CD8-positive, alpha-beta memory T cell (primary cell): ENCODE measurements at places on chromosomes 2 and 18.

DNA sequence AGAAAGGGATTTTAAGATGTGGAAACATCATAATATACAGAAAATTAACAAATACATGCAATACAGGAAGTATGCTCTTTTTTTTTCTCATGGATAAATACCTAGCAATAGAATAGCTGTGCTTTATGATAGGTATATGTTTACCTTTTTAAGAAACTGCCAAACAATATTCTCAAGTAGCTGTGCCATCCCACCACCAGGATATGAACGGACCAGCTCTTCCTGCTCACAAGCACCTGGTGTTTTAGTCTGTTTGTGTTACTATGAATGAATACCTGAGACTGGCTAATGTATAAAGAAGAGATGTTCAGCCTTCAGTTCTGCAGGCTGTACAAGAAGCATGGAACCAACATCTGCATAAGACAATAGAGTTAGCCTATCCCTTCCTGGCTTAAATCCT lies 19.9 kb upstream of the UGT1A8 start:
- DNase-seq = no peak

GRCh38 chr18:35049111-35050027 lies 8.2 kb downstream of the MAPRE2 start:
- no peak for DNase-seq

- no peak for DNase-seq
Measured at GRCh38 chr2:143856978-143857377, 662.9 kb downstream of the ZEB2 start.

DNA sequence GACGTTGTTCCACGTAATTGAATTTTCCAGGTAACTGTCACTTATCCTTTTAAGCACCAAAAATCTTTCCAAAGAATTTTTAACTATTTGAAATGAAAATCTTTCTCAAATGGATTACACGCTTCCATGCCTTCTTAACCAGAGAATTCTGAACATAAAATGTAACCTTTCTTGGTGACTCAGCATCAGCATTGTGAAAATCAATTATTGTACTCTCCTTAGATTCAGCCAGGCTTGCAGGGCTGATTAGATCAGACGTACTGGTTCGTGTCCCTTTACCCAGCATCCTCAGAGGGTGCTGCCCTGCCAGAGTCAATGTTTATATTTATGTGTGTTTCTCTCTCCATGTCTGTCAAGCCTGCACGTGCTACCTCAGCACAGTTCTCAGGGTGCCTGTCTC lies 623.9 kb downstream of the CNTNAP5 start:
- no peak for DNase-seq

GRCh38 chr2:117853873-117854272 lies 39.4 kb downstream of the DDX18 start:
- no peak for DNase-seq

DNA sequence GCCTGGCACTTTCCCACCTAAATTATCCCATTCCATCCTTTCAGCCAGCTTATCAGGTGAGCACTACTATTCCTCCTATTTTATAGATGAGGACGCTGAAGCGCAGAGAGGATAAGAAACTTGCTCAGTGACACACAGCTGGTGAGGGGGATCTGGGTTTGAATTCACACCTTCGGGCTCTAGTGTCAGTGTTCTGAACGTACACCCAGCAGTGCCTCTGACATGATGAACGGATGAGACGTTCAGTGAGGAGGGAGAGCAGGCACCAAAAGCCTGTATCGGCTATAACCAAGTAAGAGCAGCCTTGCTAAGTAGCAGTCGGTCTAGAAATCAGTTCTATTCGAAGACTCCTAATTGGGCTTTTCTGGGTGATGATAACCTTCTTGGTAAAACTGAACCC lies 167.0 kb downstream of the ASB1 start:
- DNase-seq = no peak

DNA sequence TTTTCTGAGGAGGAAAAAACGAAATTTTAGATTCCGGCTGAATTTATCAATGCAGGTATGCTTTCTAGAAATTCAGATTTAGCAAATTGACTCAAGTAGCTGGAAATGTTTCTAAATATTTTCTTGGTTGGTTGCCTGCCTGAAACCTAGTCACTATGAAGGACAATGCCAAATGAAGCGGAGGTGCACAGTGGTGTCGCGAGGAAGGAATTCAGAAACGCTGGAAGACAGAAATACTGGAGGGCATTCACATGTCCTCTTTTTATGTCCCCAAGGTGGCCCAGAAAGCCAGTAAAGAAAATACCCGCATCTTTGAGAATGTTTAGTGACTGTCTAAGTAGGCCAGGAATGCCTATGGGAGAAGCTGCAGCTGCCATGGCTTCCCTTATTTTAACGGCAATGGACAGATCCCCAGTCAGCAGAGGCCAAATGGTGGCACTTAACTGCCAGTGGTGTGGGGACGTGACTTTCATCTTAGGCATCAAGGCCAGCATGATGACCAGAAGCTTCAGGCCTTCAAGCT lies 15.8 kb upstream of the EFR3B start:
- DNase-seq = no peak

- no peak for DNase-seq
Measured at GRCh38 chr18:44883671-44884070, 203.0 kb downstream of the SETBP1 start.

DNA sequence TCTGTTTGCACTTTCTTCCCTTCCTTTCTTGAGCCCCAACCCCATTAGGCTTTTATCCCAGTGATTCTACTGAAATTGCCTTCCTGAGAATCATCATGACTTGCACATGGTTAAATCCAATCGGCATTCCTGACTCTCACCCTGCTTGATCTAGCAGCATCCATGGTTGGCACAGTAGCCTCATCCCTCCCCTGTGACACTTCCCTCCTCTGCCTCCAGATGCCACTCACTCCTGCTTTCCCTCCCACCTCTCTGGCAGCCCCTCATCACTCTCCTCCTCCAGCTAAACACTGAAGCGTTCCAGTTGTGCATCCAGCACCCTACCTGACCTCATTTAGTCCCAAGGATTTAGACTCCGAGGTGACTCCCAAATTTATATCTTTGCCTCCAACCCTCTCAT lies 114.7 kb downstream of the GALNT14 start:
- DNase-seq = no peak

DNA sequence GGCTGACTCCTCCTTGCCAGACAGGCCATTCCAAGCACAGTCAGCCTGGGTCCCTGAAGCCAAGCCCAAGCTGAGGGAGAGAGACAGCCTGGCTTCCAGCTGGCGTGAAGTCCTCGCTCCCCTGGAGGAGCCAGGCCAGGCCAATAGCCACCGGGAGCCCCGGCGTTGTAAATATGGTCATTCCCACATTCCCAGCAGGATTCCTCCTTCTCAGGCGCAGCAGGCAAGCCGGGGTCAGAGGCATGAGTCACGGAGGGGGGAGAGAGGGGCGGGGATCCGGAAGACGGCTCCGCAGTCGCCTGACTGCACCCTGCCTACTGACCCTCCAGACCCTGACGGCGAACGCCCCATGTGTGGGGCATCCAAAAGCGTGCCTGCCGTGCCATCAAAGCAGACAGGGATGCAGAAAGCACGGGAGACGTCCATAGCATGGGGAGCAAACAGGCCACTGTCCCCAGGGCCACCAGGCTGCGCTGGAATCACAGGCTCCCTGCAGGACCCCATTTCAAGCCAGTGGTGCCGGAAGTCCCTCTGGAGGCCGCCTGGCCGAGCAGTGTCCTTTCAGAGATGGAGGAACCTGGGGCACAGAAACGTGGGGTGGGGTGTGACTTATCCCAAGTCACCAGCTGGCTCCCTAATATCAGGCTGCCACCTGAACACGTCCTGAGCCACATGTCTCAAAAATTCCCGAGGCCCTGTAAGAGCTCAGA lies 48.2 kb downstream of the TWIST2 start:
- DNase-seq = no peak

DNA sequence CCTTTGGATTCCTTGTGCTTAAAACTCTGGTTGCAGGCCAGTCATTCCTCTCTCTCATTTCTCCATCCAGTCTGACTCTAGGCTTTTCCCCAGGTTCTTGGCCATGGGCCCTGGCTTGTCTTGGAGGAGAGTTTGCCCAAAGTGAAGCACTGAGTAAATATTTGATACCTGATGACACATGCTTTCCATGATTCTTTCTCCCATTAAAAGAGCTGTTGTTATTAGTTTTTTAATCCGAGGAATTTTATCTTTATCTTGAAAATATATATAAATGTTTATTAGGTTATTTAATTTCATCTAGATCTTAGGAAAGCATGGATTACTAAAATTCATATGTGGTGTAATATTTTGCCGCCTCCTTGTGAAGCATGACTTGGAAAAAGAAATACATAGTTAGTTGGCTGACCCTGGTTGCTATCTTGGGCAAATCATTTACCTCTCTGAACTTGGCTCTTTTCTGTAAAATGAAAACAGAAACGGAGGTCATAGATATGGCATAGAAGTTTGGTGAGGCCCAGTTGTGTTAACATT lies 650.1 kb downstream of the SLC4A3 start:
- DNase-seq = no peak

- DNase-seq = no peak
Measured at GRCh38 chr2:20231598-20232026, 6.7 kb upstream of the SDC1 start.

- no peak for DNase-seq
Measured at GRCh38 chr2:227163485-227163997, 464 bp downstream of the COL4A4 start.

DNA sequence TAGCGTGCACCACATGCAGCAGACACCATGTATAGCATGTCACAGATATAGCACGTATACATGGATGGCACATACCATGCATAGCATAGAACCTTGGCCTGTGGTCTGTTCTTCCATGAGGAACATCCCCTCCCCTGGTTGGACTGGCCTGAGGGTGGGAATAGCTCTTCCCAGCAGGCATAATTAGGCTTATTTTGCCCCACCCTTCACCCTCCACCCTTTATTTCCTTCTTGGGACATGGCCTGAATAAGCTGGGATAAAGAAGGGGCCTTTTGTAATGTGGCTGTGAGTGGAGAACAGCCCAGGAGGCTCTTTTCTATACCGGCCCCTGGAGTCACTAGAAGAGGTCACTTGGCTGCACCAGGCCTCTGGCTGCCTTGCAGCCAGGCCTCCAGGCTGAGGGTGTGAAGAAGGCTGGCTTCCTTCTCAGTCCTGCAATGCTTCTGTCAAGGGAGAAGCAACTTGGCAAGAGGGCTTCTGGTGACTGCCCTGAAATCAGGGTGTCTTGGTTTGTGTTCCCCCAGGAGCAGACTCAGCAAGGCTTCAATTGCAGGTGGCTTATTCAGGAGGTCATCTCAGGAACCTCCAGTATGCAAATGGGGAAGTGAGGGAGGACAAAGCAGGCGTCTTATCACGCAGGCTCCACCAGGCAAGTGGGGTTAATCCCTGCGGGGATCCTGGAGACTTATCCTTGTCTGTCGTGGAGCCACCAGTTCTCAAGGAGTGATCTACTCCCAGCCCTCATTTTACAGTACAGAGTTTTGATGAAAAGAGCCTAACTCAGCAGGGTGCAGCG lies 68.2 kb downstream of the HS6ST1 start:
- DNase-seq = no peak

- no peak for DNase-seq
Measured at GRCh38 chr18:40326985-40327384, 1628.0 kb upstream of the PIK3C3 start.

DNA sequence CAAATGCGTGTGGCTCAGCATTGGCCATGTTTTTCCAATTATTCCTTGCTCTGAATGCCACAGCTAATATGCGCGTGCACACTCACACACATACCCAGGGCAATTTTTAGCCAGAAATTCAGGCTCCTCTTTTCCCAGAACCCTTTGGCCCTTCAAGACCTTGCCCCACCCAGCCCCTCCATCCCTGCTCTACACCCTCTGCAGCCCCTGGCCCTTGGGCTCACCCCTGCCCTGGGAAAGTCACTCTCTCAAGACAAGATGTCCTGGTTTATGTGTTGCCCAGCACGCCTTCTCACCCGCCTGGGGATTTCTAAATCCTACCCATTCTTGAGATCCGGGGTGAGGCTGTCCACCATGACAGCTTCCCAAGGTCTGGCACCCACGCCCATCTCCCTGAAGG lies 319.7 kb downstream of the CYP26B1 start:
- DNase-seq = no peak

DNA sequence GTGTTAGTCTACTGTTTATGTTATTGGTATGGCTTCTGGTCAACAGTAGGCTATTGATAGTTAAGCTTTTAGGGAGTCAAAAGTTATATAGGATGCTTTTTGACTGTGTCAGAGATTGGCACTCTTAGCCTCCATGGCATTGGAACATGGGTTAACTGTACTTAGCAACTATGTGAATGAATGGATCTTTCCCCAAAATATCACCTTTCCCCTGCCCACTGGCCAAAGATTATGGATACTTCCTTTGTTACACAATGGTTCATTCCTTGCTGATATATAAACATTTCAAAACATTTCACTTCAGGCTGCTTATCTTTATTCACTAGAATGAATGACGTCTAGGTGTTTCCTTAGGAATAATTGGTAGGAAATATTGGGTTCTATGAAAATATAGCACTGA lies 62.1 kb upstream of the DOCK10 start:
- no peak for DNase-seq

DNA sequence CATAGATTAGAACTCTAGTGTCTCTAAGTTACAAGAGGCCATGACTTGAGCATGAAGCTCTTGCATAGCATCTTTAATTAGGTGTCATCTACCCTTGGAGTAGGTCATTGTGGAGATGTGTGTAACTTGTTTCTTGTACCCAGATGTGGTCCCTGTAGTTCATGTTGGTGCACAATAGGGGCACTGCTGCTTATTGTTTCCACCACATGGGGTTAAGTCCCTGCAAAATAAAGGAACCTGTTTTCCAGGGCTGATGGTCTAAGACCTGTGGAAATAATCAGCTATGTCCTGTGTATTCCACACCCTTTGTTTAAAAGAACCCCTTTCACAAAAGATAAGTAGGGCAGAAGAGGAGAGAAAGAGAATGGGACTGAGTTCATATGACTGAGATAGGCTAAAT lies 28.6 kb downstream of the ASXL3 start:
- no peak for DNase-seq

DNA sequence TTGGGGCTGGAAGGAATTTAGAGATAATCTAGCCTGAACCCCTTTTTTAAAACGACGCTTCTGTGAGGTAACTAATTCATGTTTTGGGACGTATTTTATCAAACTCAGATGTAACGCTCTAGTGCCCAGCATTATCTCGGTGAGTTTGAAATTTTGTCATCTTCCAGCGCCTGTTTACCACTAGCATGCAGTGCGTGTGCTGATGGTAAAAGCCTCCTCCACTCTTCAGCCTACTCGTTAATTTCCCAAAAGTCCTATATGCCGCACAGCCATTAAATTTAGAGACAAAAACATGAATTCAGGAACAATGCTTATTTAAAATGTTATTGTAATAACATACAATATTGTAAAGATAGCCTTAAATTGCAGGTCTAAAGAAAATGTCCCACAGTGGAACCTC lies 2.8 kb downstream of the ZCCHC2 start:
- no peak for DNase-seq

DNA sequence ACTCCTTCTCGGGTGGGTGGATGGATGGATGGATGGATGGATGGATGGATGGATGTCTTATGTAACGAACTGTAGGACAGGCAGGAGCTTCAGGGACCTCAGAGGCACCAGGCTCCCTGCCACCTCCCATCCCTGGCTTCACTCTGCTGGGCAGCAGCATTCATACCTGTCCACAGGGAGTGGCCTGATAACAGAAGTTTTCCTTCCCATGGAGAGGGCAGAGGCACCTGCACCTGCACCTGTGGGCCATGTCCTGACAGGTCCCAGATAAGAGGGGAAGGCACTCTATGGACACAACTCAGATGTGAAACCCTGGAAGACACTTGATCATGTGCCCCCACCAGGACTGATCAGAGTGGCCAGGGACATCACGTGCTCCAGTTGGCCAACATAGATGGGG lies 142.3 kb downstream of the GBX2 start:
- DNase-seq = no peak
